ENCODE measurements at places on chromosomes 3 and 15. TPM values are rescaled to one million over a fixed set of nuclear protein-coding genes. Genes with fewer than 3 reads are reported as not detected.

DNA sequence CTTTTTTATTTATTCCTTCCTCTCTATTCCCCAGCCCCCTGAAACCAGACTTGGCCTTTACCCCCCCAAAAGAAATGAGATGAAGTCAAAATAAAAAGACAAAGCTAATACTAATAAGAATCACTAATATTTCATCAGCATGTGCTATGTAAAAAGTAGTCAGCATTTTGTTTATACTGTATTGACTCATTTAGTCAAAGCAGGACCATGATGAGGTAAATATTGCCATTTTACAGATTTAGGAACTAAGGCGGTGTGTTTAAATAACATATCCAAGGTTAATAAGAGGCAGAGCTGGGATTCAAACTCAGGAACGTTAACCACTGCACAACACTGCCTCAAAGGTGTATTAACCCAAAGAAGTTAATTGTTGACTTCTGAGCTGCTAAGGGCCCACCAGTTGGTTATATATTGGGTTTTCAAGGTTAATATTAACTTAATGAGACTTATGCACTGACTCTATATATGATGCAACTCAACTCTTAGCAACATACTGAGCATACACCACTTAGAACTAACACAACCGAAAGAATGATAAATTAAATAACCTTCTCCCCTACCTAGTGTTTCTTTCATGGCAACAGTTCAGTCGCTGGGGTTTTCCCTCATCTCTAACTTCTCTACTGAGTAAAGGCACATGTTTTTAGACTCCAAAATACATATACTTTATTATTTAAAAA is 34.7 kb downstream of the FOXP1 start:
- H3K36me3 ChIP-seq = no peaks in the 10 kb centered on the region
- H3K4me3 ChIP-seq = no peak overlapping the region
- no peaks in the 10 kb centered on the region for H3K27me3 ChIP-seq
- H3K27ac ChIP-seq = no peak overlapping the region
- no peaks in the 10 kb centered on the region for H3K4me1 ChIP-seq

DNA sequence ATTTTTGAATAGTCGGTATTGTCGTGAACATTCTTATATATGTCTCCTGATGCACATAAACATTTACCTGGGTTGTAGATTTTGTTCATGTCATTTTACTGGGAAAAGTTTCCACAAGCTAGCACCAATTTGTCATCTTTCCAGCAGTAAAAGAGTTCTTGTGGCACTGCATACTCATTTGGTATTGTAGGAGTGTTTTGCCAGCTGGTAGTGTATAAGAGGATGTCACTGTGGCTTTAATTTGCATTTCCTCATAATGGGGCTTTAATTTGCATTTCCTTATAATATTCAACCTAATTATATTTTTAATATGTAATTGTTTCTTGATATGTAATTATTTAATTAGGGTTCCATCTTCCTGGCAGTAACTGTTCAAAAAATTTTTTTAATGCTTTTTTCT is 21.2 kb upstream of the TNFSF10 start:
- H3K4me1 ChIP-seq = peaks cover 30% of the 10 kb centered on the region
- H3K36me3 ChIP-seq = peaks cover 6% of the 10 kb centered on the region
- DNase-seq = no peak
- no peaks in the 10 kb centered on the region for H3K27me3 ChIP-seq

DNA sequence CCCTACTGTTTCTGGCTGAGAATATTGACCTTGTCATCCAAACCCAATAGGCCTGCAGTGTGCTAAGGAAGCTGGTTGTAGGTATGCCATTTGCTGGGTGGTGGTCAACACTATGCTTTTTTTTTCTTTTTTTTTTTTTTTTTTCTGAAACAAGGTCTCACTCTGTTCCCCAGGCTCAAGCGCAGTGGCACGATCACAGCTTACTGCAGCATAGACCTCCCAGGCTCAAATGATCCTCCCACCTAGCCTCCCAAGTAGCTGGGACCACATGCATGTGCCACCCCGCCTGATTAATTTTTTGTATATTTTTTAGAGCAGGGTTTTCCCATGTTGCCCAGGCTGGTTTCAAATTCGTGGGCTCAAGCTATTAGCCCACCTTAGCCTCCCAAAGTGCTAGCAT is 35.7 kb upstream of the RHO start:
- H3K27me3 ChIP-seq = no peaks in the 10 kb centered on the region
- no peaks in the 10 kb centered on the region for H3K36me3 ChIP-seq
- H3K27ac ChIP-seq = no peak overlapping the region
- no peaks in the 10 kb centered on the region for H3K4me1 ChIP-seq

DNA sequence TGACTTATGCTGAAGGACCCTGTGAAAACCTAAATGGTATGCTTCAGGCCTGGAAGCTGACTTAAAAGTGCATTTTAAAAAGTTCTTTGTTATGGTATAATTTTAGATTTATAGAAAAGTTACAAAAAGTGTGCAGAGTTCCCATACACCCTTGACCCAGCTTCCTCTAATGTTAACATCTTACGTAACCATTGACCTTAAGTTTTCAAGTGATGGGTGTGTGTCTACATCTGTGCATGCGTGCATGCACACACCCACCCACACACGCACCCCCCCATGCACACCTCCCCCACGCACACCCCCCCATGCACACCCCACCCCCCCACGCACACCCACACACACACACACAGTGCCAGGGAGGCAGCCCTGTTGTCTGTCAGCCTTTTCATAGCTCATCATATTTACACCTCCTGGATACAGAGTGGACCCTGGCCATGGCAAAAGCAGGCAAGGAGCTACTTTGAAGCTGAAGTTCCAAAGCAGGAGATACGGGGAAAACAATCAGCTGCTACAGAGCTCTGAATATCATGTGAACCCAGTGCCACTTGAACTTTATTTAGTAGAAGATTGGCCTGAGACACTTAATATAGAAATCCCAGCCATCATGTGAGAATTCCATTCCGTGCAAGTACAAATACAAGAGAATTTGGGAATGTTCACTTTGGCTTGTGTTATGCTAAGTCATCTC is 30.0 kb upstream of the TRAK1 start:
- no peaks in the 10 kb centered on the region for H3K27me3 ChIP-seq
- no peak for DNase-seq
- no peaks in the 10 kb centered on the region for H3K36me3 ChIP-seq

GRCh38 chr3:139308560-139308959 is 35.3 kb upstream of the MRPS22 start:
- H3K27ac ChIP-seq = no peak overlapping the region
- no peaks in the 10 kb centered on the region for H3K36me3 ChIP-seq
- no peak overlapping the region for H3K4me3 ChIP-seq
- peaks cover 19% of the 10 kb centered on the region for H3K4me1 ChIP-seq
- DNase-seq = no peak

GRCh38 chr3:111979434-111980038 is 710 bp downstream of the ABHD10 start:
- peak overlapping the region; percentile 78 for H3K4me3 ChIP-seq
- peak overlapping the region; percentile 77 for H3K27ac ChIP-seq
- H3K36me3 ChIP-seq = peaks cover 37% of the 10 kb centered on the region
- DNase-seq = no peak

Gene IL5RA
- total RNA-seq = 0.18 TPM

DNA sequence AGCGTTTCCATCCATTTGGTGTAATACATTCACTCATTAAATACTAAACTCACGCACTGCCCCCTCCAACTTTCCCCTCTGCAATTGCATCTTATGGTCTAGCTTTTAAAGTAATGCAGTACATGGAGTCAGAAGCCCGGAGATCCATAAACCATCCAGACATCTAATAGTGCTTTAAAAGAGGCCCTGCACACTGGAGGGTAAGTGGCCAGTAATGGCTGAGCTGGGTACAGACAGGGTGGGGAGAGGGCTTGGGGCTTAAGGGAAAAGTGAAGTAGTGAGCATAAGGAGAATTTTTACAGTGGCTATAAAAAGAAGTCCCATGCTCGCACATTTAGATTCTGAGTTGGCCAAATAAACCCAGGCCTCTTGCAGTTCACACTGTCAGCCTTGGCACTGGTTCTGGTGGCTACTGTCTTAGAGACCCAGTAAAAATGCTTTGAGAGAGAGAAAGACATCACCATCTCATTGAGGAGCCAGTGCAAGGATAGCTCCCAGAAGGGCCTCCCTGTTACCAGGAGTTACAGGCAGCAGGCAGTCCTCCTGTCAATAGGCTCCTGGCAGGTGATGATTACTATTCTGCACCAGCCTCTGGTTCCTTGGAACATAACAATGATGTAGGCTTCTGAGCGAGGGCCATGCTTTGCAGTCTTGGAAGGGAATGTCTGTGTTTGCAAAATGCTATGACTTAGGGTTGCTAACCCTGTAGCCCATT is 112.6 kb upstream of the NEO1 start:
- no peaks in the 10 kb centered on the region for H3K36me3 ChIP-seq
- peaks cover 4% of the 10 kb centered on the region for H3K27me3 ChIP-seq
- DNase-seq = no peak
- no peak overlapping the region for H3K4me3 ChIP-seq
- no peak overlapping the region for H3K27ac ChIP-seq
- no peaks in the 10 kb centered on the region for H3K4me1 ChIP-seq

DNA sequence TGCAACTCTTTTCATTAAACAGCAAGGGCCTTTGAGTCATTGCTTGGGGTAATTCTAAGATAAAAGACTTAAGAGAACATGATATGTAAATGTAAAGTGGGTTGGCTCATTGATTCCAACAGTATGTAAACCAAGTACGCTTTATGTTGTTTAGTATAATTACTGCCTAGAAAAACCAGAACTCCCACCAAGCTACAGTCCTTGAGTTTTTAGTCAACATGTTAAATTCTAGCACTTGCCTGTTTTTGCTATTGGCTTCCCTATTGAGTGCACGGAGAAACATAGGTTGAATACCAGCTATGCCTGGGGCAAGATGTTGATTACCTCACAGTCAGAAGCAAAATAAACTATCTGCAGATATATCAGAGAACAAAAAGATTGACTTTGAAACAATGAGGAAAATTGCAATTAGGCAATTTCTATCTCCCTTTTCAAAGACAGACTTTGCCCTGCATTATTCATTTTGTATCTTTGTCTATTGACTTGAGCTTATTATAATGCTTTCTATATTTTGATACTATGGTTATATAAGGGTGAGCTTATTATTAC is 179.3 kb downstream of the ZPLD1 start:
- DNase-seq = no peak
- H3K27me3 ChIP-seq = no peaks in the 10 kb centered on the region
- H3K4me3 ChIP-seq = no peak overlapping the region
- no peaks in the 10 kb centered on the region for H3K4me1 ChIP-seq

Gene SEMA3B
- total RNA-seq = 0.30 TPM

GRCh38 chr15:26132811-26133210 is 269.7 kb upstream of the ATP10A start:
- H3K4me1 ChIP-seq = no peaks in the 10 kb centered on the region
- H3K4me3 ChIP-seq = no peak overlapping the region
- no peak overlapping the region for H3K27ac ChIP-seq
- no peaks in the 10 kb centered on the region for H3K27me3 ChIP-seq
- DNase-seq = no peak
- H3K36me3 ChIP-seq = no peaks in the 10 kb centered on the region

Gene RTP3
- total RNA-seq = not detected

DNA sequence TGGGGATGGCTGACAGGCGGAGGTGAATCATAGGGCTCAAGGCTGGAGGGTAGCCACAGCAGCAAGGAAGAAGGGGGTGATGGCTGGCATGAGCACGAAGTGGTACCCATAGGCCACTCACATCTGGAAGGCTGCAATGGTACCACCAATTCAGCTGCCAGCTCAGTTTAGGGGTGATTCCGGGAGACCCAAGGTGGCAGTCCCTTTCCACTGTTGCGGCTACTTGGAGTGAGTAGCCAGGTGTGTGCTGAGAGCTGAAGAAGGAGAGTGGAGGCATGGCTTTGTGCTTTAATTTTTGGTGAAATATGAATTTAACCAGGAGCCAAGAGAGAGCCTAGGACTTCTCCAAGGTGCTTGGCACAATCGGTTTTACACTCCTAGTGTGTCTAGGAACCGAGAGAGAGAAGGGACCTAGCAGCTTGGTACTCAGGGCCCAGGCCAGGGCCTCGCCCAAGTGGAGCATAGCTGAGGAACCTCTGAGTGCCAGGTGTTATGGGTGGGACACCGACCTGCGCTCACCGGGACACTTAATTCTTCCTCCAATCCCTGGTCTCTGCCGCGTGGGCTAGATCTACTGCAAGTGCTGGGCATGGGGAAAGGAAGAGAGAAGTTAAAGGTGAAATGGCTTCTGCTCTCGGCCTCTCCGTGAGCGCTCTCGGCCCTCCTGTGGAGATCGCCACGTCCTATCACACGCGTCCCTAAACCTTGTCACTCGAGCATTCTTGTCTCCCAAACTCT is 32.2 kb upstream of the POLG start:
- no peak overlapping the region for H3K4me3 ChIP-seq
- no peaks in the 10 kb centered on the region for H3K36me3 ChIP-seq
- no peak for DNase-seq
- H3K4me1 ChIP-seq = peaks cover 3% of the 10 kb centered on the region
- peaks cover 76% of the 10 kb centered on the region for H3K27me3 ChIP-seq
- no peak overlapping the region for H3K27ac ChIP-seq

DNA sequence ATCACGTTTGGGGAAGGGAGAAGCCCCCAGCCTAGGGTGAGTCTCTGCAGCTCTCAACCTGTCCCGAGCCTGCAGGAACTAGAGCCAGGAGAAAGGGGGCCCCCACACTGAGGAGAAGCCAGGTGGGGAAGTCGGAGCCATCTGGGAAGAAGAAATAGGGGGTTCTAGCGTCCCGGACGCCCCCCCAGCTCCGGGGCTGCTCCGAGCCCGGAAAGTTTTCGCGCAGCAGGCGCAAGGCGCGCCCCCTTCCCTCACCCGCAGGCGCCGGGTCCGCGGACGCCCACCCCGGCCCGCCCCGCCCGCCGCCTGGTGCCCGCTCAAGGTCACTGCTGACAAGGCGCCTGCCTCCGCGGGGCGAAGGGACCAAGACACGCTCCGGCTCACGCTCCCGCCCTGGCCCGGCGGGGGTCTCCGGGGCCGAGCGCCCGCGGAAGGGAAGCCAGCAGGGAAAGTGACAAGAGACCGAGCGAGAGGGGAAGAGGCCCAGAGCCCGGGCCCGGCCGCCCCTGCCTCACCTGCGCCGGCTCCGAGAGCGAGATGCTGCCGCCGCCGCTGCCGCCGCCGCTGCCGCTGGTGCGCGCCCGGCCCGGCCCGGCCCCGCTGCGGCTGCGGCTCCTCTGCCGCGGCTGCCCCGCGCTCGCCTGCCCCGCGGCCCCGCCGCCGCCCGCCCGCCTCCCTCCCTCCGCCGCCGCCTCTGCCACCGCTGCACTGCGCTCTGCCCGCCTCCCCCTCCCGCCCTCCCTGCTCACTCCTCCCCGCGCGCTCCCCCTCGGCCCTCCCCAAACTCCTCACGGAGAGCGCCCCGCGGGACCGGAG is 108.4 kb upstream of the SLC6A11 start:
- H3K4me1 ChIP-seq = no peaks in the 10 kb centered on the region
- no peak overlapping the region for H3K4me3 ChIP-seq
- no peaks in the 10 kb centered on the region for H3K36me3 ChIP-seq
- H3K27ac ChIP-seq = no peak overlapping the region
- peaks cover 64% of the 10 kb centered on the region for H3K27me3 ChIP-seq
- DNase-seq = no peak

DNA sequence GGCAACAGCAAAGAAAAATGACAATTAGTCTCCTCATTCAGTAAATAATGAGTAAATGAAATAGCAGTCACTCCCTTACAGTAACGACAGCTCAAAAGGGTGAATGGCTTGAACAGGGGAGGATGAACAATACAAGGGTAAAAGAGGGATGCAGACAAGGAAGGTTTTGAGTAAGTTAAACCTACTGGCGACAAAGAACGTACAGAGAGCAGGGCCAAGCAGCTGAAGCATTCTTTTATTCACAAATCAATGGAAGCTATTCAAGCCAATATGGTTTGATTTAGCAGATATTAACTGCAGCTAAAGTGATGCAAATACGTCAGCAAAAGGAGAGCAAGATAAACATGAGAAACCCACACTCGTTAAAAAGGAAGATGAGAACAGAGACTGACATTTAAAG is 90.7 kb upstream of the ICE2 start:
- H3K36me3 ChIP-seq = peaks cover 20% of the 10 kb centered on the region
- peaks cover 57% of the 10 kb centered on the region for H3K4me1 ChIP-seq
- peak overlapping the region; percentile 5 for H3K4me3 ChIP-seq
- H3K27ac ChIP-seq = peak overlapping the region; percentile 47
- peaks cover 2% of the 10 kb centered on the region for H3K27me3 ChIP-seq
- no peak for DNase-seq
